ENCODE measurements at places on chromosomes 7 and 10. TPM values are rescaled to one million over a fixed set of nuclear protein-coding genes. Genes with fewer than 3 reads are reported as not detected.

Gene SVOPL
- total RNA-seq = 0.21 TPM

Gene SYT15
- 1.4 TPM for total RNA-seq

Gene SFXN2
- 0.98 TPM for total RNA-seq

Gene TUBB8
- total RNA-seq = not detected

Gene ZC3HAV1L
- 16.2 TPM for total RNA-seq

Gene VPS50
- 29.4 TPM for total RNA-seq

Data from lower leg skin (tissue), 4 donors.